ENCODE measurements at places on chromosomes 5 and 9. TPM values are rescaled to one million over a fixed set of nuclear protein-coding genes. Genes with fewer than 3 reads are reported as not detected.

The SPATA6L gene
- 18.2 TPM for total RNA-seq

GRCh38 chr5:136141561-136141960 is 8.9 kb downstream of the SMAD5 start:
- H3K36me3 ChIP-seq = no peaks in the 10 kb centered on the region
- no peak overlapping the region for H3K27ac ChIP-seq
- peaks cover 30% of the 10 kb centered on the region for H3K4me1 ChIP-seq
- no peaks in the 10 kb centered on the region for H3K27me3 ChIP-seq

GRCh38 chr9:116002624-116003023 is 151.0 kb upstream of the PAPPA start:
- H3K4me3 ChIP-seq = no peak overlapping the region
- no peaks in the 10 kb centered on the region for H3K4me1 ChIP-seq
- no peak overlapping the region for H3K27ac ChIP-seq
- H3K36me3 ChIP-seq = no peaks in the 10 kb centered on the region
- H3K27me3 ChIP-seq = no peaks in the 10 kb centered on the region

DNA sequence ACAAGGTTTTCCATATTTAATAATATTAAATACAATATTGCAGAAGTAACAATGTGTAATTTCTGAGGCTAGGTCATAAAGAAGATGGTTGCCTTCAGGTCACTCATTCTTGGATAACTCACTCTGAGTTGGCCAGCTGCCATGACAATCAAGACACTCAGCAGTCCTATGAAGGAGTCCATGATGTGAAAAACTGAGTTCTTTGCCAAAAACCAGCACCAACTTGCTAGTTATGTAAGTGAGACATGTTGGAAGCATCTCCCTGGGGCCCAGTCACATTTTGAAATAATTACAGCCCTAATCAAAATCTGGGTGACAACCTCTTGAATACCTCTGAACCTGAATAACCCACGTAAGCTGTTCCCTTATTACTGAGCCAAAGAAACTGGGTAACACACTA is 453.2 kb downstream of the CDH18 start:
- no peak for DNase-seq
- no peaks in the 10 kb centered on the region for H3K4me1 ChIP-seq
- no peaks in the 10 kb centered on the region for H3K36me3 ChIP-seq
- H3K27me3 ChIP-seq = no peaks in the 10 kb centered on the region
- H3K4me3 ChIP-seq = no peak overlapping the region

Data from thyroid gland (tissue), 4 donors.